ENCODE measurements at places on chromosomes 6 and 20. TPM values are rescaled to one million over a fixed set of nuclear protein-coding genes. Genes with fewer than 3 reads are reported as not detected.

ARHGAP18 gene
- total RNA-seq, result 15.0 TPM

LIME1 gene
- total RNA-seq, result 18.7 TPM

DNA sequence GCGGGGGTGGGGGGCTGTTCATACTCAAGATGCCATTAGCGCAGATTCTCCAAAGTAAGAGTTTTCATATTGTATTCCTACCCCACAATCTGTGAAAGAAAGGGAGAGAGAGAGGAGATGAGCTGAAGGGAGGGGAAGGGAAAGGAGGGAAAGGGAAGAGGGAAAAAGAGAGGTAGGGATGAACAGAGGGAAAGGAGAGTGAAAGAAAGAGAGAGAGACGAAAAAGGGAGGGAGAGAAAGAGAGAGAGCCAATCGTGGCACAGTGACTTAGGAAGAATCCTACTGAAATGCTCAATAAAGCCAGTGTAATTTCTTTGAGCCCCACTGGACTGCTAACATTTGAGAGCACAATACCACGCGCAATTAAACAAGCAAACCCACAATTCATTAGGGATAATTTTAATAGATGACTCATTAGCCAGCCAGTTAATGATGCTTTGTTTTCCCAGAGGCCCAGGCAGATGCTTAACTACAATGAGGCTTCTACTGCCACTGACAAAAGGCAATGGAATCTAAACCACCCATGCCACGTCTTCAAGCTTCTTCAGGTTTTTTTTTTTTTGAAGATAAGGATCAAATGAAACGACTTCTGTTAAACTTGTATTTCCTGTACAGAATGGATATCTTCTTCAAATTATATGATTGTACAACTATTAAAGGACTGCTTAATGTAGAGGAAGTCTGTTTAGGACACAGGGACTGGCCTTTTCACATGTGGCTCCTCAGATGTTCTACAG, 306.8 kb downstream of the FOXC1 start:
- peak; percentile 90 for DNase-seq

PGC gene
- not detected for total RNA-seq

- no peak for DNase-seq
Observed at GRCh38 chr6:3283241-3283640, 24.5 kb downstream of the PSMG4 start.

DNA sequence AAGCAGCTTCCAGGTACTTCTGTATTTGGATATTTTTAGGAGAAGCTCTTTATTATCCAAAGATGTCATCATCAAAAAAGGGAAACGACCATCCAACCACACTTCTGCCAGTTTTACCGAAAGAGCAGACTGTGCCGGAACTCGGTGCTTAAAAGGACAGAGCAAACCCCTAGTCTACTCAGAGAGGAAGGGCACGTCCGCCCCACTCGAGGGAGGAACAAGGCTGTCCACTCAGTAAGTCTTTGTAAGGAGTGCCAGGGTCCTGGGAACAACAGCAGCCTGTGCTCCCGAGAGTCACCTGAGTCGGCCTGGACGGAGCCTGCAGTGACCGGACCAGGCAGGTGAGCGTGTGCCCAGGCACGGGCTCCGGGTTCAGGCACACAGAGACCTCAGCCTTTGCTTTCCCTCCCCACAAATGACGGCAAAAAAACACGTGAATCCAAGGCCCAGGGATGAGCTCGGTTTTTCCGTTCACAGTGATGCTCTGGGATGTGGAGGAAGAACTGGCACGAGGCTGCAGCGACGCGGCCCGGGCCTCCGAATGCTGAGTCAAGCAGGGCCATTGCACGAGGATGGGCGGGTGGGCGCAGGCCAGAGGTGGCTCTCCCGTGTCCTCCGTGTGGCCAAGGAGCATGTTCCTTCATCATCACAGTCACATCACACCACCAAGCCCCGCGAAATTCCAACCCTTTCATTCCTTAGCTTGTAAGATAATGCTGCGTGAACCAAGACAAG, 17.4 kb upstream of the SLCO4A1 start:
- no peak for DNase-seq

- no peak for DNase-seq
Observed at GRCh38 chr6:106527117-106527516, 102.2 kb downstream of the RTN4IP1 start.

SLC22A1 gene
- total RNA-seq, result 0.25 TPM

DNA sequence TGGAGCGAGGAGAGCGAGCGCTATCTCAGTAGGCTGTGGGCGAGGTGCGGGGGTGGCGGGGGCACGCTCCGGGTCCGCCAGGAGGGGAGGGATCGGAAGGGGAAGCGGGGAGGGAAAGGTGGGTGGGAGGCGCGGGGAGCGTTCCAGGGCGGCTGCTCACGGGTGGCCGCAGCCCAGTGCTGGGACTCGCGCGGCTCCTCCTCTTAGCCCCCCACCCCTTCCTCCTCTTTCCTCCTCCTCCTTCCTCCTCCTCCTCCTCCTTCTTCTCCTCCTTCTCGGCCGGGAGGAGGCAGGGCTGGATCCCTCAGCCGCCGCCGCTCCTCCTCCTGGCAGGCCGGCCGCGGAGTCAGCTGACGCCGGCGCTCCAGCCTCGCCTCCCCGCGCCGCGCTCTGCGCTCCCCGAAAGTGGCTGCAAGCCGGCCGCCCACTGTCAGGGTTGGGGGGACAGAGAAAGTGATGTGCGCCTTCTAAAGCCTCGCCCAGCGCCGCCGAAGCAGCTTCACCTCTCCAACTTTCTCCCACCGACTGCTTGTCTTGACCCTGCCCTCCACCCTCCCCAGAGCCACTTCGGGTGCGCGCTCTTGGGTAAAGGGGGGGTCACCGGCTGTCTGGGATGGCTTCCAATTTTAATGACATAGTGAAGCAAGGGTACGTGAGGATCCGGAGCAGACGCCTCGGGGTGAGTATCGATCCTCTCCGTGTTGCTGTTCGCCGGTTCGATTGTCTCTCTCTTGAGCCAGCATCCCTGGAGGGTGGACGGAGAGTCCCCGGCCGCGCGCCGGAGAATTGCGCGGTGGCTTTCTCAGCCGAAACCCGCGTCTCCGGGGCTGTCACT, at the start of gene DOK5:
Gene DOK5, plus strand, starts transcription at position 260 of the 835 bp plus-strand sequence. Its CDS starts 354 bp downstream, at position 614.
- DNase-seq, result no peak

DNA sequence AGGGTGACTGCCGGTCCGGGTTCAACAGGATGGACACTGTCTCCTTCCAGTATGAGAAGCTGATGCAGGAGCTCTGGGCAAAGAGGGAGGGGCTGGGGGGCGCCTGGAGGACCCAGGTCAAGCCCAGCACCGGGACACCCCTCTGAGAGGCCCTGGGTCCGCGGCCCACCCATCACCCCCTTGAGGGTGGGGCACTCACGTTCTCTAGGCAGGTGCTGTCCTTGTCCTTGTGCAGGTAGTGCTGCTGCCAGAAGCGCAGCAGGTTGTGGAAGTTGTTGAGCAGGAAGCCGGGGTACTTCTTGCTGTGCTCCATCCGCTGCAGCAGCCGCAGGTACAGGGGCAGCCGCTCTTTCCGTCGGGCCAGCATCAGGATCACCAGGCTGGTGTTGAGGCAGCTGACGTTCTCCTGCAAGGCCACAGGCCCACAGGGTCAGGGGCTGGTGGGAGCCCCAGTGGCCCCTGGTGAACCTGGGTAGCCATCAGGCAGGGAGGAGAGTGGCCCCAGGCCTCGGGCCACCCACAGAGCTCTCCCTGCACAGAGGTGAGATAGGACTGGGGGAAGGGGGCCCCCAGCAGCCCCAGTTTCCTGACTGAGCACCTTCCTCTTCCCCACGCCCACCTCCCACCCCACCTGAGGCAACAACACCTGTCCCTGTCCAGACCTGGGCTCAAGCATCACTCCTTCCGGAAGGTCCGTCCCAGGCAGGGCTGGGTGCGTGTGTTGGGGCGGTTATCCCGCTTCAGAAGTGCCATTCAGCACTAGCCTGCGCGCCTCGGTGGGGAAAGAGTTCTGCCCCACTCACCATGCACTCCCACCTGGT, 47.8 kb downstream of the MYH7B start:
- no peak for DNase-seq

GRCh38 chr6:27838945-27839625, 73.1 kb downstream of the OR2B2 start:
- no peak for DNase-seq

DNA sequence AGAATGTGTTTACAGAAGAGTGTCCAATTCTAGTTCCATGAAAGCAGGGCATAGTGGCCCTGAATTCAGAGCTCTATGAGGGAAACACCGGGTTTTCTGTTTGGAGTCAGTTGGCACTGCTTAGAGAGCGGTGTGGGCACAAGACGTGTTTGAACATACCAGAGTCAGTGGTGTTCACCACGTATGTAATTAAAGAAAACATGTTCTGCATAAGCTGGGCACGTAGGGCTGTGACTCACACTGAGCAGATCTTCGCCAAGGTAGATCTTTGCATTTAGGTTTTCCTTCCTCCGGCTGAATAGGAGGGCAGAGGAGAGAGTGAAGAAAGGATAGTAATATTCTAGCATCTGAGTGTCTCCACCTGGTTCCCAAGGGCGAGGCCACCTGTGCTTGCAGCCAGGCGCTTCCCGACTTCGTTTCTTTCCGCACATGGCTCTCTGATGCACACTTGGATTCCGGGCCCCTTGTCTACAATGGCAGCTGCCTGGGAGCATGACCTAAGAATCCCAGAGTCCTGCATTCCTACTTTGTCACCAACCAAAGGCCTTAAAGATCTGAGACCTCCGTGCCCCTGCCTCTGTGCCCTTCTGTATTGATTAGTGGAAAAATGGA, 136.2 kb downstream of the ERMARD start:
- DNase-seq, result no peak

UBE2C gene
- total RNA-seq, result 207 TPM

CRISP2 gene
- total RNA-seq, result not detected

IRAK1BP1 gene
- total RNA-seq, result 4.3 TPM

LY86 gene
- not detected for total RNA-seq

GRCh38 chr20:40773376-40773775, 84.3 kb upstream of the MAFB start:
- DNase-seq, result no peak

DNA sequence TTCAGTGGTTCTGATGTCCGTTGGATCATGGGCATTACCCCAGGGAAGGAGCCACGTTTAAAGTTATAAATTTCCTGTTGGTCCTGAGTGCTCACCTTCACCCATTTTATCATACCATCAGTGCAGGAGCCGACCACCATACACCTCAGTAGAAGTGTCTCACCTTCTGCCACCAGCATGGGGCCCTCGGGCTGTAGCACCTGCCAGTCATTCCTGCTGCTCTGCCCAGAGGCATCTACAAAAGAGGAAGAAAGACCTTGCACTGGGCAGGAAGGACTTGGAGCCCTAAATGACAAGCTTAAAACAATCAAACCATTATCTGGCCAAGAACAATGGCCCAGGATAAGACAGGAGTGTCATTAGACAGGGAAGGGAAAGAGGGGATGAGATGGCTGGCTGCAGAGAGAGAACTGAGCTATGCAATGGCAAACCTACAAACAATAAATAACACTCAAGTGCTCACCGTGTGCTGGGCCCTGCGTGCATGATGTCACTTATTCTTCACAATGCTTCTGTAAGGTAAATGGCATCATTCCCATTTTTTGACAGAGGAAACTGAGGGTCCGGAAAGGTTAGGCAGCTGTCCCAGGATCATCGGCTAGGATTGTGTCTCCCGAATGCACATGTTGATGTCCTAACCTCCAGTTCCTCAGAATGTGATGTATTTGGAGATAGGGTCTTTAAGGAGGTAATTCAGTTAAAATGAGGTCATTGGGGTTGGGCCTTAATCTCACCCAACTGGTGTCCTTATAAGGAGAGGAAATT, 11.2 kb downstream of the SIRPB2 start:
- no peak for DNase-seq

FAM135A gene
- total RNA-seq, result 16.0 TPM

DNA sequence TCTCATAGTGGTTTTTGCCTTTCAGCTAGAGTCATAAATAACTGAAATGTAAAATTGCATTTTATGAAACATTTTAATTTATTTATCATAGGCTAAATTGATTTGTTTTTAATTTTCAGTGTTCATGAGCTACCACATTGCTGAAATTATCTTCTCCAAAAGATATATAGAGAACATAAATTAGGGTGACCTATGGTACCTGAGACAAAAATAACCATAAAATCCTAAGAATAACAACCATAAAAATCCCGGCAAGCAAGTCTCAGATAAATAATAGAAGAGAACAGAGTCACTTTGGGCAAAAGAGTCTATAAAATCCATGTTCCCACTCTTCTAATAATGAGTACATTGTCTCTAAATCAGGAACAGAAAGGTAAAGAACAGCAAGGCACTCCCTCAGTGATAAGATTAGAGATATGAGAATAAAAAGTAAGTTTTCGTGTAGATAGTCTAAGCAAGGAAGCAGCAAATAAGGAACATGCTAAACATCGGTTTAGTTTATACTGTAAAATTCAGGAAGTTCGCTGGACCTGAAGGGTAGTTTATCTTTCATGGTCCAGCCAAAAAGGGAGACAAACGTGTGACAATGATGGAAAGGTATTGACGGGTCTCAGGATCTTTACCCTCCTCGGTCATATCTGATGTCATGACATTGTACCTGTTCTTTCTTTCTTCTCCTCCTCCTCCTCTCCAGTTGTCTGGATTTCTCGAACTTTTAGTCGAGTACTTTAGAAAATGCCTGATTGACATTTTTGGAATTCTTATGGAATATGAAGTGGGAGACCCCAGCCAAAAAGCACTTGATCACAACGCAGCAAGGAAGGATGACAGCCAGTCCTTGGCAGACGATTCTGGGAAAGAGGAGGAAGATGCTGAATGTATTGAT, 117.6 kb downstream of the TMEM242 start:
- no peak for DNase-seq

GRCh38 chr20:39800548-39800947, 838.4 kb downstream of the DHX35 start:
- DNase-seq, result no peak

- no peak for DNase-seq
Observed at GRCh38 chr6:85747666-85748065, 105.0 kb upstream of the SYNCRIP start.

DNA sequence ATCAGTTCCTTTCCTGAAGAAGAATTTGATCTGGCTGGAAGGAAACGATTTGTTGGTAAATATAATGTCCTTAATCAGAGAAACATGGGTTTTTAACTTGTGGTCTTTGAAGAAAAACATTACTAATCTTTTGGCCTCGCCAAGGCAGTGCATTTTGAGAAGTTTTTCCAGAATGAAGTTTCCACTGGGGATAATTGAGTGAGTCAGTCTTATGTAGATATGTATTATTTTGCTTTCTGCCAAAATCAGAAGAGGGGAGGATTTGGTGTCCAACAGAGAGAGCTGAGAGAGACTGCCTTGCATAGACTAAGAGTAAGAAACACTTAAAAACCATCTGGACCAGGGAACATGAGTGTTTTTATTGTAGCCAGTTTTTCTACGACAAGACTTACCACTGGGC, 79.9 kb downstream of the FNDC1 start:
- DNase-seq, result no peak

ZBTB46 gene
- 4.9 TPM for total RNA-seq

GRCh38 chr6:32086661-32087573, 22.2 kb downstream of the TNXB start:
- DNase-seq, result peak; percentile 31
